ENCODE measurements at places on chromosomes 12 and 14.
A peak's percentile ranks its signal among the peaks of the same experiment; 100 is the strongest.

- DNase-seq: no peak
These were observed 34.2 kb downstream of the ZFYVE21 start for GRCh38 chr14:103749860-103750259.

DNA sequence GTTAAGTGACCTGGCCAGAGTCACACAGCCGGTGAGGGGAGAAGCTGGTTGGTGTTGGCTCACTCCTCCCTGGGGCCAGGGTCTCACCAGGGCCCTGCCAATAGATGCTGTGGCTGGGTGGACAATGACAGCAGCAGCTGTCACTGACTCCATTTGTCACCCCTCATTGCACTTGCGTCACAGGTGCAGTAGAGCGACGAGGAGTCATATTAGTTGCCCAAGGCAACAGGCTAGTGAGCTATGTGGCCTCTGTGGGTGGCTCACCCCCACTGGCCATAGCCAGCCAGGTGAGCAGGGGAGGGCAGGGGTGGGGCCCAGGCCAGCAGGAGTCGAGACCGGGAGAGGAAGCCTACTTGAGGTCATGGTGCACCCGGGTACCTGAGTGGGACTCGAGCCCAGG, 9.7 kb downstream of the SLC25A47 start:
- DNase-seq: no peak

DNA sequence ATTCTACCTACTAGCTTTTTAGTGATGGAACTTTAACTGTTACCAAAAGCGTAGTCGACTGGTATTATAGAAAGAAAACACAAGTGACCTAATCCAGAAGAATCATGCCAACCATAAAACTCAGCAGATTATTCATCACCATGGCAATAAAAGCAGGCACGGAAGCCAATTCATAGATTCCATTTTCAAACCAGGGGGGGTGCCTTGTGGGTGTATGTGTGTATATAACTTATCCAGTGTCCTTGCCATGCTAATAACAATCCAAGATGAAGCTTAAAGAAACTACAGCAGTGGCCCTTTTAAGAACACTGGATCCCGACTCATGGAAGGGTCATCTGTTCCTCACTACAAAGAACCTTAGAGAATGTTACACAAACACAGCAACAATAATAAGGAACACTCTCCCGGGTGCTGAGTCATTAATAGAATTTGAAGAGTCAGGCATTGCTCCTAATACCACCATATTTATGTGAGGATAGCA, 61.0 kb downstream of the EPS8 start:
- DNase-seq: no peak

DNA sequence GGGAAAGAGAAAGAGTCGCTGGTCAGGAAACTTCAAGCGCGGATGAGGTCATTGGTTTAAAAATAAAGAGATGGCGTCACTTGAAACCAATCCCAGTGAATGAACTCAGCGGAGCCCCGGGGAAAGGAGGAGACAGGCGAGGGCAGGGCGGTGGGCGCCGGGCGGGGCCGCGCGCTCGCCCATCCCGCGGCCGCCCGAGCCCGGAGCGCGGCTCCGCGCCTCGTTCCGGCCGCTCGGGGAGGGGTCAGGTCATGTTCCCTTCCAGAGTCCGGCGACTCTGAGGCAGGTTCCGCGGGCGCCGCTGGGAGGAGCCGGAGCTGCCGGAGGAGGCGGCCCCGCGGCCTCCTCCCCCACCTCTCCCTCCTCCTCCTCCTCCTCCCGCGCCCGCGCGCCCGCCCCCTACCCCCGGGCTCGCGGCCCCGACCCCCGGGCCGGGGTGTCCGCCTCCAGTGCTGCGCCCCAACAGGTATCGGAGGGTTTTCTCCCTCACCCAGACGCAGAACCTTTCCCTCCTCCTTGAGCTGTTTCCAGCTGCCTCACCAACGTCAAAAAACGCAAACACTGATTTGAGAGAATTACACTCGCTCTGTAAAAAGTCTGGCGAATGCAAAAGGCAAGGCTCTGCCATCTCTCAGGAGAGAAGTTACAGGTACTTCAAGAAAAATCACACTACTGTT, at the start of gene DUSP16:
TSS of gene DUSP16 (minus strand) at position 279 of the 677 bp plus-strand sequence. CDS start 41,765 bp downstream, outside the sequence.
- DNase-seq: peak; percentile 74

DNA sequence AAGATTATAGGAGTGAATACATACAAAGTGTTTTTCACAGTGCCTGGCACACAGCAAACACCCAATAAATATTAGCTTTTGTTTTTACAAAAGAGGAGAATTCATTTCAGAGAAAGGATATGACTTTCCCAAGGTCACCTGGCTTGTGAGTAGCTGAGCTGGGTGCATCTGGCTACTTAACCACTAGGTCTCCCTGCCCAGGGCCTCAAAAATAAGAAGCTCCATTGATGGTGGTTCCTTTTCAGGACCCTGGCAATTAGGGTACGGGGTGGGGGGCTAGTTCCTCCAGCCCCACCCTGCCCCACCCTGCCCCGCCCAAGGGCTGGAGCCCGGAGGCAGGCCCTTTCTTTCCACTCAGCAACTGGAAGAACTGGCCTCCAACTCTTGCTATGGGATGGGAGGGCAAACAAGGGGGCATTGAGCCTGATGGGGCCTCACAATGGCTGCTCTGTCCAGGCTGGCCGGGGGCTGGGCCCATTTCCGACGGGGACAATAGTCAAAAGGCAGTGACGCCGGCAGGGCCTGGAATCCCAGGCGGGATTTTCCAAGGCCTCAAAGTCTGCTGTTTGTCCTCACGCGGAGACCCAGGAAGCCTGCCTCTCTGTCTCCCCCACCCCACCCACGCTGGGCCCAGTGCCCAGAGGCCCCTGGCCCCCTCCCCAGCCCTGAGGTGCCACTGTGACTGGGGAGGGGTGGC, 8.2 kb upstream of the ATG101 start:
- no peak for DNase-seq

GRCh38 chr12:108831309-108831991, 25.9 kb downstream of the SSH1 start:
- DNase-seq: no peak

- no peak for DNase-seq
These were observed 163.0 kb downstream of the ATP23 start for GRCh38 chr12:58104351-58104755.

GRCh38 chr12:20268771-20269170, 99.6 kb upstream of the PDE3A start:
- DNase-seq: no peak

DNA sequence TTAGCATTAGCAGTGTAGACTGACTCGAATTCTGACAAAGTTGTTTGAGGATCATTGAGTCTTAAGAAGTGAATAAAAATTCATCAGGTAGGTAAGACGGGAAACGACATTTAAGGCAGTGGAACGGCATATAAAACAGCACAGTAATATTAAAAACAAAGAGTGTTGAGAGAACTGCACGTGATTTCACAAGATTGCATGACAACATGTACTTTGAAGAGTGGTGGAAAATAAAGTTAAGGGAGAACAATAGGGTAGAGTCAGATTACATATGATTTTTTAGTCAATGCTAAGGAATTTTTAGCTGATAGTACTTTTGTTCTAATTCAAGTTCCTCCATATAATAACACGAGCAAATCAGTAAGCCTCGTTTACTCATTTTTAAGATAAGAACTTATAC, 115.4 kb downstream of the SOX5 start:
- no peak for DNase-seq

DNA sequence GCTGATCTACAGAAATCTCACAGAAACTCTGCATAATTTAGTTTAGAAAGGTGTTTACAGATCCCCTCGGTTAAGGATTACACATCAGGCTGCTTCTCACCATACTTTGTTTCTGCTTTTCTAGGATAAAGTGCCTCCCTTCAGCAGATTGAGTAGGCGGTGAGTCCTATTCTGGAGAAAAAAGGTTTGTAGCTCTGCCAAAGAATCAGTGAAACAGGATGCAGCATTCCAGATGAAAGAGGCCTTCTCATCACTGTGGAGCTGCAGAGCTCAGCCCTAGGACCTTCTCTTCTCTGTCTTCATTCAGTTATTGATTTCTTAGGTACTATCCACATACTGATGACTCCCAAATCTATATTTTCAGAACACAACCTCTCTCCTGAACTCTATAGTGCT, 155.5 kb upstream of the KRR1 start:
- DNase-seq: no peak

DNA sequence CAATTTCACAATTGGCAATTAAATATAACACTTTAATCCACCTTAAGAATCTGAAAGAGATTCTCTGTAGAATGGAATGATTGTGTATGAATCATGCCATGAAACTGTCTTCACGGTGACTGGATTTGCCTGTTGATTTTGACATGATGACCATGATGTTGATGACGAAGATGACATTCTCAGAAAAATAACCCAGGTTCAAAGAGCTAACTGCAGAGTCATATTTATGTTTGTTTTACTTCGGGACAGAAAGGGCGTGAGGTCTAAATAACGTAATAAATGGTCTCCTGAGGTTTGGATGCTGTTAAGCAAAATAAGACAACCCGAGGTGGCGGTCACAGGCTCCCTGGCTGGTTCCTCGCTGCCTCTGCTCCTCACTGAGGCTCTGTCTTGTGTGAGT, 532.0 kb downstream of the TMEM121 start:
- DNase-seq: no peak

GRCh38 chr14:64870160-64870559, 9.5 kb downstream of the SPTB start:
- DNase-seq: no peak

GRCh38 chr12:130424858-130425697, 87.4 kb downstream of the PIWIL1 start:
- no peak for DNase-seq

GRCh38 chr12:46406352-46407027, 33.9 kb upstream of the SLC38A2 start:
- DNase-seq: no peak

DNA sequence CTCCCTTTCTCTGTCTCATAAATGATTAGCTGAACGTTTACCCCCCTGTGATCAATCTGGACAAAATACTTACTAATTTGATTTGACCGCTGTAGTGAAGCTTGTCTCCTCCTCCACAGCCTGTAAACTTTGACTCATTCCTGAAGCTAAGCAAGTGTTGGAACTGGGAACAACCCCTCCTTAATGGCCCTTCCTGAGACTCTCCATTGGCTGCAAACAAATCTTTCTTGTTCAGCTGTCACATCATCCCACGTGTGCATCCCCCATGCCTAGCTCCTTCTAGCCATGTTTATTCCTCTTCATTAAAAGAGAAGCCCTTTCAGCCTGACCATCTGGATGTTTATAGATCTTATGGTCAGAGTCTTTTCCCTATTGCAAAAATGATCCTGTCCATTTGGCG, 281.2 kb downstream of the RGS6 start:
- no peak for DNase-seq

DNA sequence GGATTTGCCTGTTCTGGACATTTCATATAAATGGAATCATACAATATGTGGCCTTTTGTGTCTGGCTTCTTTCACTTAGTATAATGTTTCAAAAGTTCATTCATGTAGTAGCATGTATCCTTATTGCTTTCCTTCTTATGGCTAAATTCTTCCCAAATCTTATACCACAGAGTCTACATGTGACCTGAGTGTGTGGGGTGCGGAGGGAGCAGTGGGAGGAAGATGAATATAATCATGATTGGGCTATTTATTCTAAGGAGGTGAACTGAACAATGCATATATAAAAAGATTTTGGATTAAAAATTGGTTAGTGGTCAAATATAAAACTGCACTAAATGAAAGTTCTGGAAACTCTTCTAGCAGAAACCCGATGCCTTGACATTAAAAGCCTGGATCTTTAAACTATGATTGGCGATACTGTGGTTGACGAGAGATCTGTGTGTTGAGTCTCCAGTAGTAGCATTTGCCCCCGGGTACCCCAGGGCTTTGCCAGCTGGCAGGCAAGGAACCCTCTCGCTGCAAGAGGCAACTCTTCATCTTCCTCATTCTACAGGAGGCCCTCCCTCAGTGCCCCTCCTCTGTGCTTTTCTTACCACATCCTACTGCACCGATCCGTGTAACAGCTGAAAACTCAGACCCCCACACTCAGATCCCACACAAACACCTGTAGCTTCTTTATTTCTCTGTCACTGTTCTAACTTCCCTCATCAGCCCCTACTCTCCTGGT, 2.6 kb downstream of the CYP46A1 start:
- DNase-seq: no peak

DNA sequence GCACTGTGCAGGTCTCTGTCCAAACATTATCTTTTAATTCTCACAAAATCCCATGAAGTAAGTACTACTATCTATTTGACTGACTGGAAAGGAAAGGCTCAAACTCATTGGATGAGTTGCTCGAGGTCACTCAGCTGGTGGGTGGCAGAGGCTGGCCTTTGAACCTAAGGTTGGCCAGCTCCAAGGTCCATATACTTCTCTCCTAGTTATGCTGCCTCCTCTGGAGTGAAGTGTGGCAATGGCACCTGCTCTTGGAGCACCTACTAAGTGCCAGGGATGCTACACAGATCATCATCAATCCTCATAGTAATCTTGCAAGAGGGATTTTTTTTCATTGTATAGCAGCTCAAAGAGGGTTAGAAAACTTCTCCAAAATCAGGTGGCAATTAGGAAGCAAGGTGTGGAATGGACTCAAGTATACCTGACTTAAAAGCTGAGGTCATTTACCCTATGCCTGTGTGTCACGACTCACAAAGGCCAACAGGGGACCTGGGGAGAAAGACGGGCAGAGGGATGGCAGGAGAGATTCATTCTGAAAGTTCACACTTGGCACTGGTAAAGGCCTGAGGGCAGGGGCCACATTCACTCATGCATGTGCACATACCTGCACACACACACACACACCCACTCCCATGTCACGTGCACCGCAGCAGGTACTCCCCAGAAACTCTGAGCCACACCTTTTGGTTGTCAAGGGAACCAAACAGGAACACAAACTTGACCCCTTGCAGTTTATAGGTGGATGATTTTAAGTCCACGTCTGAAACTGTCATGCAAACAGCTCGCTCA, 146.4 kb downstream of the FOXN3 start:
- DNase-seq: no peak

DNA sequence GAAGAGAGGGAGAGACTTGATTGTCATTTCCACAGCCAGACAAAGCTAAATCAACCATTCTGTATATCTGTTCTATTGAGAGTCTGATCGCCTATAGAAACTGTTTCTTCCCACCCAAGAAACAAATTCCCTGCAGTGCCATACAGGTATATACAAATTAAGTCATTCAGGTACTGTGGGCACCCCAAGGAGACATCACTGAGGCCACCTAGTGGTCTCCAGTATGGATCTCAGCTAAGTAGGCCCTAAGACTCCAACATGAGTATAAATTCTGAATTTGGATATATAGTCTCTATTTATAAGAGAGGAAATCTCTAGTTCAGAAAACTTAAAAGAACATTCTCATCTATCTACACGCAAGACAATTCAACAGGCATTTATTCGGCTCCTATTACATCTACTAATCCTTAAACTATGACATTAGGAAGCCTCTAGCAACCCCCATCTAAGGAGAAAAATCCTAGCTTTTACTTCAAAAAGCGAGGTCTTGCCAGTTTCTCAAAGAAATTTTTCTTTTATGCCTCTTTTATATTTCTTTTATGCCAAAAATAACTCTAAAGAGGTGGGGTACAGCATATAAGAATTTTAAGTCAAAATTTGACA, 62.6 kb downstream of the DCAF5 start:
- peak; percentile 18 for DNase-seq

GRCh38 chr12:130953771-130954543, at the start of gene ADGRD1:
ADGRD1 (plus strand) TSS chr12:130953907; CDS start chr12:130954466, 559 bp downstream.
- no peak for DNase-seq

GRCh38 chr14:25848601-25849000, 749.2 kb downstream of the NOVA1 start:
- no peak for DNase-seq
